BE2C (cell line): ENCODE measurements at places on chromosomes 11 and 22.

GRCh38 chr11:12137005-12137690 is 26.8 kb downstream of the MICAL2 start:
- no peak for DNase-seq

DNA sequence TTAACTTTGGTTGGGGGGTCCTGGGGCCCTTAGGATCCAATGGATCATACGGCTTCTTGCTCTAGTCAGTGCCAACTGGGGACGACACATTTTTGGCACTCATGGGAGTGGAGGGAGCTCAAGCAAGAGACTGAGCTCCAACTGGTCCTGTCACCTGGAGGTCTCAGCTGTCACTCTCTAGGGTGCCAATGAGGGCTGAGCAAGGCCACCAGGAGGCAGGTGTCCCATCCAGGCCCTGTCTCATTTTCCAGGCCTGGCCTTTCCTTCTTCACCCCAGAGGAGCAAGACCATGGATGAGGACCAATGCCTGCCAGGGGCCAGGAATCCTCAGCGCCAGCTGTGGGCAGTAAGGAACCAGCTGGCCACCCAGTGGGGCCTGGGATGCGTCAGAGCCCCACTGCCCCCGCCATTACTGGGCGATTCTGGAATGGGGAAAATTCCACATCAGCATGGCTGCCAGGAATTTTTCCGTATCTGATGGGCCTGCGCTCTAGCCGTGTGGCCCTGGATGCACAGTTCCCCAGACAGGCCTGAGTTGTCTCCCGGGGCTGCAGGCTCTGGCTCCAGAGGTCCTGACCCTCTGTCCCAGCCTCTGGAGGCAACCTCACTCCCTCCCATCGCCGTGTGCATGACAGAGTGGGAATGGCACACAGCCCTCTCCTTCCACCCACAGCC is 669 bp upstream of the GAL3ST1 start:
- peak; percentile 75 for DNase-seq

DNA sequence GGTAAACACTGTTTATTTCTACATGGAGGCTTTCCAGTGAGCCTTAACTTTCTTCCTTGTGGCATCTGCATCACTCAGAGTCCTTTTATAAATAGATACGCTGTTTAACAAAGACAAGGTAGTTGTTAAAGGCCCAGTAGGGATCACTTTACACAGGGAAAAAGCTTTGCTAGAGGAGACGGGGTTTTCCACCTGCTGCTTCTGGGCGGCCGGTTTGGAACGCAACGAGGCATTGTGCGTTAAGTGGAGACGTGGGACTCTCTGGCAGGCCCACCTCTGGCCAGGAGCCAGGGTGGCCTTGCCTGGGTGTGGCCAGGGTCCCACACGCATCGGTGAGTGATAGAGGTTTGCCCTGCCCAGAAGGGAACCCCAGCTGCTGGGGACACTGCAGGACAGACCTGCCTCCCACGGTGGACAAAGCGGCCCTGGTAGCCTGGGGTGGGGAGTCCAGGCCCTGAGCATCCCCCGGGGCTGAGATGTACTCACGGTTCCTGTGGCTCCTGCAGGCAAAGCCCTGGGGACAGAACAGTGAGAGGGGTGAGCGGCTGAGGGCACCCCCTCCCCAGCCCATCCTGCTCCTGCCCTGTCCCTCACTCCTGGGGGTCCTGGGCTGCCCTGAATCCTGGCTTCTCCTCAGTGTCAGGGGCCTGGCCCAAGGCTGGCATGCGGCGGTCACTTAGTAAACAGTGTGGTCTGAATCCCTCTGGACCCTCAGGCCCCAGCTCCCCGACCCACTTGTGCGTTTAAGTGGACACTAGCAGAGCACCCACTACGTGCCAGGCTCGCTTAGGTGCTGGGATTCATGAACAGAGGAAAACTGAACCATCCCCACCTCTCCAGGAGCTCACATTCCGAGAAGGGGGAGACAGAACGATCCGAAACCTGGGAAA is 4.2 kb downstream of the IL17REL start:
- DNase-seq: peak; percentile 14

DNA sequence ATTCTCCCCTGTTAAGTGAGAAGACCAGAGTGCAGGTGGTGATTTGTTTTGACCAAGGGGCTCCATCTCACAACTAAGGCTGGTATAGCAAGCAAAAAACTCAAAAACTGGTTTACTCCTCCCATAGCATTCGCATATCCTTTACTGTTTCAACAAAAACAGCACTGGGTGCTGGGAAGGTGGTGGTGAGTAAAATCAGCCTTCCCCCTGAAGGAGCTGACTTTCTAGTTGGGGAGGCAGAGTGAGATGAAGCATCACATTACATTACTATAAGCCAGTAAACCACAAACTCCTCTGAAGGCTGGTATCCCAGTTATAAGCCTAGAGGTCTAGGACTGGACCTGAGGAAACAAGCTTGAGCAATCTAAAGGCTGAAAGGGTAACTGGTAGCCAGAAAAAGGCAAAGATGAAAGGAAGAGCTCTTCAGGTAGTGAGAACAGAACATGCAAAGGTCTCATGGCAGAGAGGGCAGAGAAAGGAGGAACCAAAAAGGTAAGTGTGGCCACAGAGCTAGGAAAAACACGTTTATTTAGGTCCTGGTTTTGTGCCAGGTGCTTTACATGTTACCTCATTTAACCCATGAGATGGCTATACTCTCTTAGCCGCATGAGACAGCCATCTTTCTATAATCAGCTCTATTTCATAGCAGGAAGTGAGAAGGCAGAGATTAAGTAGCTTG is 22.3 kb downstream of the TMEM123 start:
- no peak for DNase-seq
